Right hindlimb (tissue), 1 donor: ENCODE measurements at places on chromosomes 12 and 14.

GRCh38 chr12:114686426-114686772 is 2.4 kb upstream of the TBX3 start:
- peak; percentile 39 for DNase-seq

GRCh38 chr12:25058012-25058411 is 109.1 kb upstream of the BCAT1 start:
- DNase-seq: no peak

GRCh38 chr12:12290206-12290605 is 23.4 kb upstream of the LRP6 start:
- DNase-seq: no peak

DNA sequence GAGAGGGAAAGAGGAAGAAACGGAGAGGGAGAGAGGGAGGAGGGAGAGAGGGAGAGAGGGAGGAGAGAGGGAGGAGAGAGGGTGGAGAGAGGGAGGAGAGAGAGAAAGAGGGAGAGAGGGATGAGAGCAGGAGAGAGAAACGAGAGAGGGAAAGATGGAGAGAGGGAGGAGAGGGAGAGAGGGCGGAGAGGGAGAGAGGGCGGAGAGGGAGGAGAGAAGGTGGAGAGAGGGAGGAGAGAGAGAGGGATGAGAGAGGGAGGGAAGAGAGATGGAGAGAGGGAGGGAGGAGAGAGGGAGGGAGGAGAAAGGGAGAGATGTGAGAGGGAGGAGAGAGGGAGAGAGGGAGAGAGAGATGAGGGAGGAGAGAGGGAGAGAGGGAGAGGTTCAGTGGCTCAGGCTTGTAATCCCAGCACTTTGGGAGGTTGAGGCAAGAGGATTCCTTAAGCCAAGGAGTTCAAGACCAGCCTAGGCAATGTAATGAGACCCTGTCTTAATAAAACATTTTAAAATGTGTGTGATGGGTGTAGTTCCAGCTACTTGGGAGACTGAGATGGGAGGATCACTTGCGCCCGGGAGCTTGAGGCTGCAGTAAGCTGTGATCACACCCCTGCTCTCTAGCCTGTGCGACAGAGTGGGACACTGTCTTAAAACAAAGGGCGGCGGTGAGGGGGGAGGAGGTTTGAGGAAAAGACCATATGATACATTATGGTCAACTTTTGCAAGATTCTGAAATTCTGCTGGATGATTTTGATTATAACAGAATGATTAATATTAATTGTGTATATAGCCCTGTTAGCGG is 21.3 kb upstream of the SNRPF start:
- DNase-seq: no peak

GRCh38 chr12:109302358-109302757 is 6.7 kb downstream of the FOXN4 start:
- DNase-seq: no peak

DNA sequence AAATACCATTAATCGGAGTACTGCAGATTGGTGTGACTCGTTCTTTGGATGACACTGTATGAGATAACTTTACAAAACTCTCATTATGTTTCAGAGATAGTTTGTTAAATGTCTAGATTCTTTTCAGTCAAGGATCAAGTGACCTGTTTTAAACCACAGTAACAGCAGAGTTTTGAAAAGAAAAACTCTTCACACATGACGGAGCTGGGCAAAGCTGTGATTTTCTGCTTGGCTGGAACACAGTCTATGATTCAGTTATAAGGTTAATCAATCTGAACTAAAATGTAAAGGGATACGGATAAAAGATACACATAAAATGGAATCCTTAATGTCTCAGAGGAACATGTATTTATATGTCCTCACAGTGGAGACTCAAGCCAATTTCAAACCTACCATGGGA is 573.2 kb downstream of the PRKD1 start:
- DNase-seq: no peak

DNA sequence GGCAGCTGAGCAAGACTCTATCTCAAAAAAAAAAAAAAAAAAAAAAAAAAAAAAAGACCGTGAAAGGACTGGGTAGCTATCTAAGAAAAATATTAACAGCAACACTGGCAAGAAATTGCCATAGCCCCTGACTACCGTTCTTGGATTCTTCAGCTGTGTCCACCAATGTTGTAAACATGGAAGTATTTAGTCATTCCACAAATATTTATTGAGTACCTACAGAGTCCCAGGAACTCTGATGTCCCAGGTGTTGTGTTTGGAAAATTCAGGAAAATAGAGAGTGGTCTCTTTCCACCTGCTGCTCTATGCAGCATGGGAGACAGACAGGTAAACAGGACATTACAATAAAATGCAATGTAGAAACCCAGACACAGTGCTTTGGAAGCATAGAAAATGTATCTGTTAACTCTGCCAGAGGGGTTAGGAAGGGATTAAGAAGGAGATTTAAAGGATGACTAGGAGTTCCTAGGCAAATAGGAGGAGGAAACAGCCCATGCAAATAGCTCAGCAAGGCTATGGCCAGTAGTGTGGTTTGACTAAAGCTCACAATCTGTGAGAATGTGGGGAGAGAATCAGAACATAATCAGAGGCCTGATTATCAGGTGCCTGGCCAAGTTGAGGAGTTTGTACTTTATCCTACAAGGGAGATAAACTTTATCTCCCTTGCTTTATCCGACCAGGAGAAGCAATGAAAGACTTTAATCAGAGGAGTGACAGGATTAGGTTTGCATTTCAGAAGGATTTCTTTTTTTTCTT is 2.1 kb upstream of the DLST start:
- DNase-seq: no peak

- no peak for DNase-seq
These were observed 428.7 kb downstream of the AEBP2 start for GRCh38 chr12:19867970-19868369.

- DNase-seq: no peak
These were observed 19.8 kb downstream of the OSBPL8 start for GRCh38 chr12:76539727-76540126.

DNA sequence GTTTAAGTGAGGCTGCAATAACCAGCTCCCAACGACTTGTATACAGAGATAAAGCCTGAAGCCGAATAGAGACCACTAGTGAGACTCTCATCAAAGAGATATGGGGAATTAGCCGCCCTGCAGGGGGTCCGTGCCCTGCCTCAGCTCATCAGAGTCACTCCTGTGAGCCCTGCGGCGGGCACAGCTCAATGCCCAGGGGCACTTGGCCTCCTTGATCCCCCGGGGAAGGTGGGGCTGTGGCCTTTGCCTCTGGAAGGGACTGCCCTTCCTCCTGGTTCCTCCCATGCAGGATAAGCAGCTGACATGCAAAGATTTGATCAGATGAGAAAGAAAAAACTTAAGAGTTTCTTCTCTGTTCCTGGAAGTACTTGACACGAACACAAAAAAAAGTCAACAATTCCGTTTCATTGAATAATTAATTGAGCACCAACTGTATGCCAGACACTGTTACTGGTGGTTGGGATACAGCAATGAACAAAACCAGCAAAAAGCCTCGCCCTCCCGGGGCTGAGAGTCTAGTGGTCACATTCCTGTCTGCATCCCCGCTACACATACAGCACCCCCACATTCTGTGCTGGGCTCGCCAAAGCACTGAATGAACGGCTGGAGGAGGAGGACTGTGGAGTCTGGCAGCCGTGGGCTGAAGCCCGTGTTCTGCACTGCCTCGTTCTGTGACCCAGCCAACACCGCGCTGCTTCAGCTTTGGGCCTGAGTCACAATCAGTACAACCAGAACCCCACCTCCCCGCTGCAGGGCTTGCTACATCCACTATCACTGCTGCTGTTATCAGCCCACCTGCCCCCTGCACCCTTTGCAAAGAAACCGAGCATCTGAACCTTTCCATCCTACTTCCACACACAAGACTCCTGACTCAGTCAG is 10.3 kb downstream of the TTC7B start:
- DNase-seq: no peak

DNA sequence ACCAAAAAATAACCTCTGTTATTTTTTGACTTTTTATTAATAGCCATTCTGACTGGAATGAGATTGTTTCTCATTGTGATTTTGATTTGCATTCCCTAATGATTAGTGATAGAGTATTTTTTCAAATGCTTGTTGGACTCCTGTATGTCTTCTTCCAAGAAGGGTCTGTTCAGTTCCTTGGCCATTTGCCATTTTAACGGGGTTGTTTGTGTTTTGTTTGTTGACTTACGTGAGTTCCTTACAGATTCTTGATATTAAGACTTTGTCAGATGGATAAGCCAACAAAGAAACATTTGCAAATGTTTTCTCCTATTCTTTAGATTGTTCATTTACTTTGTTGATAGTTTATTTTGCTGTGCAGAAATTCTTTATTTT is 651.6 kb upstream of the LRFN5 start:
- DNase-seq: no peak

GRCh38 chr12:57341275-57341990 is 89.4 kb downstream of the R3HDM2 start:
- DNase-seq: no peak

GRCh38 chr12:45010059-45010458 is 40.8 kb downstream of the DBX2 start:
- DNase-seq: no peak

GRCh38 chr12:4526923-4527546 is 11.7 kb upstream of the RAD51AP1 start:
- no peak for DNase-seq

- DNase-seq: no peak
These were observed 4.2 kb downstream of the KRT82 start for GRCh38 chr12:52401926-52402325.

DNA sequence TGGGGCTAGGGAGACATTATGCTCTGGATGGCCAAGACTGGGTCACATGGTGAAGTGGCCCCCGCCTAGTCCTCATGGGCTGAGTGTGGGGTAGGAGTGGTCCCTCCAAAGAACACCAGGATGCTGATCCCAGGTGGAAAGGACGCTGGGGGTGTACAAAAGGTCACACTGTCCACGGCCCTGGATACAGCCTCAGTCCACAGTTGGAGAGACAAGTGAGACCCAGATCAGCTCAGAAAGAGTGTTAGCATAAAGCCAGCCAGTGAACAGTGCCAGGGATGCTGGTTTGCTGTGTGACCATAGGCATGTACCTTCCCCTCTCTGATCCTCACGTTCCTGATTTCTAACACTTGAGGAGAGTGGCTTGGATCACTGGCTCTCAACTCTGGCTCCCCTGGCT is 13.4 kb upstream of the OAS2 start:
- DNase-seq: no peak

- peak; percentile 18 for DNase-seq
These were observed 2.1 kb upstream of the PTPN6 start for GRCh38 chr12:6948873-6949594.

DNA sequence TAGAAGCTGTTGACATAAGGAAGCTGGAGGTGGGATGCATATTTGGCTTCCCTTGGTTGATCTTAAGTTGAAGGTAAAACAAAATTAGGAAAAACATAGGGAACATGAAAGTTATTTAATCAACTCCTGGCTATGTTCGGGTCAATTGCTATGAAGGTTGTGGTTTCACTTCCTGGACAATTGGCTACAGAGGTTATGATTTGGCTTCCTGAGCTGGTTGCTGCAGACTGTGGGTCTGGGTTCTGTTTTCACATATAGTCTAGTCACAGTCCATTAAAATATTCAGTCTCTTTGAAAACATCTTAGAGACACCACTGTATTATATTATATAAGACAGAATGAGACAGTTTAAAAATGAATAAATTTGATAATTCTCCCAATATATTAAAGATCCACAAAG is 895.2 kb upstream of the USP15 start:
- no peak for DNase-seq

DNA sequence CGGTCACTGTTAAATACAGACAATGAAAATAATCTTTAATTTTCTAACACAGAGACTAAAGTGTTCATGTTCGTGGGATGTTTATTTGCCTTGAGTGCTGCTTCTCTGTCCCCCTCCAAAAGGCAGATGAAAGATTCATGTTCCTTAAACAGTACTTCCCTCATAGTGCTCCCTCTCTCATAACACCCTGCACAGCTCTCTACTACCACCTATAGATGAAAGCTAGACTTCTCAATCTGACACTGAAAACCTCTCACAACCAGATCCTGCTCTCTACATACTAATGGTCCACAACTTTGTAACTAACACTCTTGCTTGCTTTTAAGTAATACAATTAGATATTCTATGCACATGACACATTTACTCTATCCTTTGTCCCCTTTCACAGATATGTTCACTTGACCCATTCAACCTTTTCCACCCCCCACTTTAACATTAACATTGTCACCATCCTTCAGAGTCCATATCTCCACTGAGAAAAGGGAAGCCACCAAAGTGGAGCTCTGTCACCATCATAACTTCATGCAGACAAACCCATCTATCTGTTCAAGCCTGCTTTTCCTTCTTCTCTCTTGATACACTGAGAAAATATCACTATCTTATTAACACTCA is 266.4 kb upstream of the USP15 start:
- no peak for DNase-seq

GRCh38 chr12:96041181-96041580 is 5.8 kb upstream of the LTA4H start:
- DNase-seq: no peak

DNA sequence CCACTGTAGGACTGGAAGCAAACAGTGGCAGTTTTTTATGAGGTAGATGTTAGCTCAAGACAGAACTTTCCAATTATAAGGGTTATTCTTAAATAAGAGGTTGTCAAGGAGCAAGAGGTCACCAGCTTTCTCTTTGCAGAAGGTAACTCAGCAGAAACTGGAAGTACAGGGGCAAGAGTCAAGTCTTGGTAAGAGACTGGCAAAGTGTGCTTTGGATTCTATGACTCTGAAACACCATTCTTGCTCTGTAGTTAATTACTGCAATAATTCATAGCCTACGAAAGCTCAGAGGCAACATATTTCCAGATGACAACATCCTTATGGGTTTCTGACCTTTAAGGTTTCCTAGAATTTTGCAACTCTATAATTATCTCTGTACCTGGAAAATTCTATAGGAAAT is 51.3 kb downstream of the RMST start:
- no peak for DNase-seq

GRCh38 chr12:75784591-75784990 is 247.0 kb downstream of the PHLDA1 start:
- DNase-seq: no peak

DNA sequence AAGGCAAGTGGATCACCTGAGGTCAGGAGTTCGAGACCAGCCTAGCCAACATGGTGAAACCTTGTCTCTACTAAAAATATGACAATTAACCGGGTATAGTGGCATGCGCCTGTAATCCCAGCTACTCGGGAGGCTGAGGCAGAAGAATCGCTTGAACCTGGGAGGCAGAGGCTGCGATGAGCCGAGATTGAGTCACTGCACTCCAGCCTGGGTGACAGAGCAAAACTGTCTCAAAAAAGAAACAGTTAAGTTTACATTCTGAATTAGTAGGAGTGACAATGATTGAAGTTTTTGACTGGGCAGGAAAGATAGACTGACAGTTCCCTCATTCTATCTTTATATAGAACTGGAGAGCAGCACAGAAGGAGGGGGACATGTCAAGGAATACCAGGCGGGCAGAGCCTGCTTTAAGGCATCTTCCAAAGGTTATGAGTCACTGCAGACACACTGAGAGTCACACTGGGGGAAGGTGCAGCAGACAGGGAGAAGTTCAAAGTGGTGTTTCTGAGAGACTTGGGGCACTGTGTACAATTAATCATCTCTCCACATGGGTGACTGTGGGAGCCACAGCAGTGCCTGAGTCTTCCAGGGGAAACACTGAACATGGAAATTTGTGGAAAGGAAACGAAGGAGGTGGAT is 42.8 kb upstream of the RNASE3 start:
- DNase-seq: no peak
